ENCODE measurements at places on chromosomes 3 and 15.

DNA sequence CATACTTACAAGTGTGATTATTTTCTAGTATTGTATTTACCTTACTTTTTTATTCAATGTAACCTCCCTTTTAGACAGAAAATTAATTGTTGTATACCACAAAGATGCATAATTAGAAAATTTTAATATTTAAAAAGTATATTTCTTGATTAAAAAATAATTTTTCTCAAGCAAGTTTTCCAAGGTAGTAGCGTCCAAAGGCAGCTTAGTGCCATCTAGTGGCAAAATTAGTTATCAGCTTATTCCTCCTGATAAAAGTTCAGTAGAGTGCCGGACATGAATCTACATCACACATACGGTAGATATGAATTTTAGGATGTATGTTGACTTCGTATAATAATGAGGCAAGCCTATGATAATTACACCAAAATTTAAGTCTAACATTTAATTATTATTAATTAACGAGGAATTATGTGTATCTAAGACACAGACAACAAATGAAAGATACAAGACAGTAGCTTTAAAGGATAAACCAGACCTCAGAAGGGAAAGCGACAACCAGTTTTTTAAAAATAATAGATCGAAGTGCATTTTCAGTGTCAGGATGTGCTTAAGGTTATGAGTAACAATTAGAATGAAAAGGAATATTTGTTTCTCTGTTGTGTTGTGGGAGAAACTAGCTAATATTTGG lies 405.9 kb downstream of the ROBO1 start:
- no peak for DNase-seq

DNA sequence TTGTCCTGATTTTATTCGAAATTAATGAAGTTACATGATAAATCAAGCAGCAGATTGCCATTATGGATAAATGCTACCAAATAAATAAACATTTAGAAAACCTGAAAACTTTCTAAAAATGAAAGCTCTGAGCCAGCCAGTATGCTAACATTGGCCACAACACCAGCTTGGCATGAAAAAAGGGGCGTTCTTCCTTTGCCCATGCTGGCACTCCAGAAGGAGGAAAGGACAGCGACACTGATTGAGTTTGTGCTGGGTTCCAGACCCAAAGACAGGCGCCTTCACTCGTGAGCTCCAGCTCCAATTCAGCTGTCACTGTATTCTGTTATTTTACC lies 5.1 kb downstream of the STIMATE start:
- no peak for DNase-seq

DNA sequence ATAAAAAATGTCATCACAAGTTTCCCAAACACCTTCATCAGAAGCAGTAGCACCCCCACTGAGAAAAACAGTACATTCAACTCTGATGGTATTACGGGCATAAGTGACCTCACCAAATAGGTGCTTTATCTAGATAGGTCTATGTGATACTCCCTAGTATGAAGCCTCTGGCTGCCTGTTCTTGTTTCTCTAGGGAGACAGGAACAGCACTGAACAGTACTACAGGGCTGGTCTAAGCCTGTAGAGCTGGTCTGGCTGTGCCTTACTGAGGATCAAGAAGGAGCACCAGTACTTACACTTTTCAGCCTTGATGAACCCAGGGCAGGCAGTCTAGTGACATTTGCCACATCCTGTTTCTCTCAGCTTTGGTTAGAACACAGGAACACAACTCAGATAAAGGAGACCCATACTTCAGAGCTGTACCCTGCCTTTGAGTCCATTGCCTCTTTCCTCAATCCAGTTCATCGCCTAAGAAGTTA lies 35.9 kb downstream of the OXNAD1 start:
- DNase-seq, result no peak

DNA sequence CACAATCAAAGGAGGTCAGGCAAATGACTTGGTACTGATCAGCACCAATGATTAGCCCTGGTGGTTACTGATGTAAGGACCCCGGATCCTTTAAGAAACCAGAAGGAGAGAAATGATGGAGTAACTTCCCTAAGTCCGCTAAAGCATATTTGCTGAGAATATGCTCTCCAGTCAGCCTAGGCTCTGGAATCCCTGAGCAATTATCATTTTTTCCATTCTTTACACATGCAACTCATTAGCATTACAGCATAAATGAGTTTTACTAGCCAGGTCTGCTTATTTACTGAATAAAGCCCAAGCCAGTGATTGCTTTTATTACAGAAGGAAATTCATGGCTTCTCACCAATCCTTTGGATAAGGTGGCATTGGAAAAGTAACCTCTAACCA lies 139.2 kb upstream of the WNT5A start:
- no peak for DNase-seq

DNA sequence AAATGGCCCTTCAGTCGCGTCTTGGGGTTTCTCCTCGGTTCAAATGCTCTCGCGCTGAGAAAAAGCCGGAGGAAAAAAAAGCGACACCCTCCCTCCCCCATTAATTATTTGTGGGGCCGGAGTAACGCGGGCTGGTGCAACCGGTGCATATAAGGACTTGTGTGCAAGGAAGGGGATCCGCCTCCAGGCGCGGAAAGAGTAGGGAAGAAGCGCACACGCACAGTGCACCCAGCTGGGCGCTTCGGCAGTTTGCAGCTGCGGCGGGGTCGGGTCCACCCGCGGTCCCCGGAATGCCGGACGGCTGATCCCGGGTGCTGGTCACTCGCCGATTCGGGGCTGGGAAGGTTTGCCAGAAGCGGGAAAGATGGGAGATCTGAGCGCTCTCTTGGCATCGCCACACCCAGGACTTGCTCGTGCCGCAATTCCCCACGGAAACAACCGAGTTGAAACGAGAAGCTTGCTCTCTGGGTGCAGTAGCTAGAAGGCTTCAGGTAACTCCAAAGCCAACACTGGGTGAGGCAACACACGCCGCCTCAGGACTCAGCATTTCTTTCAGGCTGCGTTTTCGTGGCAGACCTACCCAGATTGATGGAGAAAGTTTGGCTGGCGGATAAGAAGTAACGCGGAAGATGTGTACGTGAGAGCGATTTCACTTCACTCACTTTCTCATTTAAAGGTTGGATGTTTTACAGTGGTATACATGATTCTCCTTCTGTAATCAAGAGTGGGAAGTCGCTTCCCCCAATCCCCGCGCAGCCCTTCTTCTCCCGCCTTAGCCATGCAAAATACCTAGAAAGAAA lies 720 bp upstream of the TNIK start:
- DNase-seq, result no peak

- no peak for DNase-seq
These were observed 138.8 kb downstream of the PDZRN3 start for GRCh38 chr3:73485877-73486330.

GRCh38 chr15:95410757-95411156 lies 919.7 kb upstream of the NR2F2 start:
- DNase-seq, result no peak

GRCh38 chr3:160130071-160130470 lies 95.2 kb upstream of the C3orf80 start:
- DNase-seq, result no peak

DNA sequence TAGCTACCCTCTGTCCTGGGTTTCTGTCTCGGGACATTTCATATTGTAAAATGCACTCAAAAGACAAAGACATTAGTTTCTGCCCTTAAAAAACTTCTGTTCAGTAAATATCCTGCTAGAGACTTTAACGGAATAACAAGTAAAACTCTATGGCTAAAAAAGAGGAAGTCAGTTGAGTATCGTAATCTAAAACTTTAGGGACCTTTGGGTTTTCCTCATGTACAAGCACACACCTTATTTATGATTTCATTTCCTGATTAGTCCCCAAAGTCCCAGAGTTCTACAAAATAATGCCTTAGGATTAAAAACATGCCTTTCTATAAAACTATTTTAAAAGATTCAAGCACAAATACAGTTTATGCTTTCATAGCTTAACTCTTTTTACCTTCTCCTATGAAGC lies 585.9 kb downstream of the UNC13C start:
- DNase-seq, result no peak

DNA sequence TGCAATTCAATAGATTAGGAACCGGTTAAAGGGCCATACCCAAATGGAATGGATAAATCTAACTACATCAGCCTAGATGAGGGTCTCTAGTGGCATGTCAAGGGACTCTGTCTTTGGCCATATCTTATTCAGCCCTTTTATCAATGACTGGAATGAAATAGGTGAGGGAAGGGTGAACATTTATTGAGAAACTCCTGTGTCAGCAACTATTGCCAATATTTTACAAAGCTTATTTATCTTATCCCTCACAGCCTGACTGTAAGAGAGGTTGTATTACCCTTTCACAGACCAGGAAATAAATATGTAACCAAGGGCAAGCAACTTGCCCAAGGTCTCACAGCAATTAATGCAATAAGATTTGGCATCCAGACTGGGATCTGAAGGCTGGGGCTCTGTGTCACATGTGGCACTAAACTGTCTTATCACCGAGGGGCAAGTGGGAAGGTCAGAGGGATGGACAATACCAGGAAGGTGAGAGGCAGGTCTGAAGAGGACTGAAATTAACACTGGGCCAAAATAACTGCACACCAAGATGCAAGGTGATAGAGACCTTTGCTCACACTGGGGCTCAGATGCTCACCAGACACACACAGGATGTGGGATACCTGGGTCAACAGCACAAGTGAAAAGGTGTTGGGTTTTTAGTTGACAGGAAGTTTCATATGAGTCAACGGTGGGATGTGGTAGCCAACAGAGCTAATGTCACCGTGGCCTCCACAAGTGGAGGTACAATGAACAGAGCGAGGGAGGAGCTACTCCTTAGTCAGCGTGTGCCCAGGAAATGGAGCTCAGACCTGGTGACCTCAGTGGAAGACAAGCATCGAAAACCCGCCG lies 261.3 kb downstream of the RPLP1 start:
- DNase-seq, result no peak

DNA sequence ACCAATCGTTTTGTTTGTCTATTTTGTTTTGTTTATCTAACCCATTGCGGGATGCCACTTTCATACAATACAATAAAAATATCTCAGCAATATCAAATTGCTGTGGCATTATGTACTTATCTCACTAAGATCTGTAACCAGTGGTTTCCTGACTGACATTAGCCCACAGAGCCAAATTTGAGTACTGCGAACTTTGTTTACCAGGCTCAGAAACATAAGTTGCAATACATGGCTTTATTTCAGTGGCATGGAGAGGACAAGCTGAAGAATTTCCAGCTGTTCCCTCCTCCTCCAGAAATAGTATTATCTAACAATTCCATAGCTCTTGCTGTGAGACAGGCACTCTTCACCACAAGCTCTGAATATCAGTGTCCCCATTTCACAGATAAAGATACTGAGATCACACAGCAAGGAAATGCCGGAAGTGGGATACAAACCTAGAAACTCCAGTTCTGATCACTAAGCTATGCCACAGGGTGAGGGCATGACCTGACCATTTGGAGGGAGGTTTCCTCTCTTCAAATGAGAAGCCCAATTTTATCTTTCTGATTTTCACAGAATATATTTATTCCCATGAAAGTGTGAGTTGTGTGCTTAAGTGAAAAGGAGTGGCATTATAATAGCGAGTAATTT lies 469.9 kb upstream of the CBLB start:
- no peak for DNase-seq

GRCh38 chr15:27249046-27249759 lies 278.2 kb downstream of the GABRG3 start:
- DNase-seq, result no peak

GRCh38 chr3:102378216-102378615 lies 56.6 kb upstream of the ZPLD1 start:
- no peak for DNase-seq

GRCh38 chr3:174777813-174778212 lies 81.3 kb upstream of the NAALADL2 start:
- no peak for DNase-seq

GRCh38 chr3:122247825-122248185 lies 64.3 kb downstream of the CASR start:
- DNase-seq, result no peak

- no peak for DNase-seq
These were observed 18.4 kb downstream of the UMPS start for GRCh38 chr3:124748560-124749198.

All from ascending aorta (tissue), 2 donors.